ENCODE measurements at places on chromosomes 11 and 22.

- DNase-seq, result no peak
These were observed 72.7 kb upstream of the NARS2 start for GRCh38 chr11:78647266-78647915.

- DNase-seq, result no peak
These were observed 31.2 kb downstream of the OTOG start for GRCh38 chr11:17578296-17578695.

GRCh38 chr22:30575859-30576258 lies 1.4 kb upstream of the GAL3ST1 start:
- no peak for DNase-seq

- DNase-seq, result no peak
These were observed 63.0 kb upstream of the TTLL12 start for GRCh38 chr22:43249789-43250471.

DNA sequence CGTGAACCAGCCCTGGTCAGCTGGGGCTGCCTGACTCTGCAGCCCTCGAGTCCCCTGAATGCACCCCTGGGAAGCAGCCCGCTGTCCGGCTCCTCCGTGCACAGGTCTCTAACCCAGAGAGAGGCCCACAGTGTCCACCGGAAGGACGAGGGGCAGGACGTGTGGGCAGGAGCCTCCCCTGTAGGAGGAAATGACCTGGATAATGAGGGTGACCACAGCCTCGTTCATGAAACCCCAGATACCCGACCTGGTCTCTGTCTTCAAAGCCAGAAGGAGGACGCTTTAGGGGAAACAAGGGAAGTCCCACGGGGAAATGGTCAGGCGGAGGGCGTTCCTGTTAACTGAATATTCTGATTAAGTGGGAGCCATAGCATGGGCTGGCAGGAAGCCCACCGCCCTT lies 23.3 kb downstream of the LIF start:
- DNase-seq, result no peak

DNA sequence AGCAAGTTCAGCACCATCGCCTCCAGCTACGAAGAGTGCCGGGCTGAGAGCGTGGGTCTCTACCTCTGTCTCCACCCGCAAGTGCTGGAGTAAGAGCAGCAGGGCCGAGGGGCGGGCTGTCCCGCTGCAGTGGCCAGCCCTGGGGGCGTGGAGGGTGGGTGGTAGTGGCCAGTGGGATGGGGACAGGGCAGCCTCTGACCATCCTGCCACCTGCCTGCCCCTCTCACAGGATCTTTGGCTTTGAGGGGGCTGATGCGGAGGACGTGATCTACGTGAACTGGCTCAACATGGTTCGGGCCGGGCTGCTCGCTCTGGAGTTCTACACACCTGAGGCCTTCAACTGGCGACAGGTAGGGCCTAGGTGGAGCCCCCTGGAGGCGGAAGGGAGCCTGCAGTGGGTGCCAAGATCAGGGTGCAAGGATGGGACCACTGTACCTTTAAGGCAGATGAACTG lies 15.0 kb upstream of the BBS1 start:
- DNase-seq, result no peak

- no peak for DNase-seq
These were observed 42.3 kb downstream of the CASP12 start for GRCh38 chr11:104855965-104856364.

DNA sequence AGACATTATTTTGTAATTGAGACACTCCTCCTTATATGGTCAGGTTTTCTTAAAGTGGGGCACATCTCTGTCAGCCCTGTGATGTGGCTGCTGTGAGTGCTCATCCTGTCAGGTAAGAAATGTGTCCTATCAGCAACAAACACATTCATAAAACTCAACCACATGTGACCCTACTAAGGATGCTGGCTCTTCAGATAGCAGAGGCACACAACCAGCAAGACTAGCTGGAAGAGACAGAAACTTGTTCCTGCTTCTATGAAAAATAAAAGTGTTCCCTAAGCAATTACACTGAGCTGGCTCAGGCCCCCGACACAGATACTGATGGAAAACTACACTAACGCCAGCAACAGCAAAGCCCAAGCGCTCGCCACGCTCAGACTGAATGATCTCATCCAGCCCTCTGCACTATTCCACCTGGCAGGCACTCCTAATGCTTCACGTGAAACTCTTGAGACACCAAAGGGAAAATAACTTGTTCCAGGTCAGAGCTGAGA lies 49.8 kb upstream of the CYP2D6 start:
- DNase-seq, result peak; percentile 71

GRCh38 chr11:8604078-8604723 lies 10.2 kb upstream of the STK33 start:
- peak; percentile 60 for DNase-seq

DNA sequence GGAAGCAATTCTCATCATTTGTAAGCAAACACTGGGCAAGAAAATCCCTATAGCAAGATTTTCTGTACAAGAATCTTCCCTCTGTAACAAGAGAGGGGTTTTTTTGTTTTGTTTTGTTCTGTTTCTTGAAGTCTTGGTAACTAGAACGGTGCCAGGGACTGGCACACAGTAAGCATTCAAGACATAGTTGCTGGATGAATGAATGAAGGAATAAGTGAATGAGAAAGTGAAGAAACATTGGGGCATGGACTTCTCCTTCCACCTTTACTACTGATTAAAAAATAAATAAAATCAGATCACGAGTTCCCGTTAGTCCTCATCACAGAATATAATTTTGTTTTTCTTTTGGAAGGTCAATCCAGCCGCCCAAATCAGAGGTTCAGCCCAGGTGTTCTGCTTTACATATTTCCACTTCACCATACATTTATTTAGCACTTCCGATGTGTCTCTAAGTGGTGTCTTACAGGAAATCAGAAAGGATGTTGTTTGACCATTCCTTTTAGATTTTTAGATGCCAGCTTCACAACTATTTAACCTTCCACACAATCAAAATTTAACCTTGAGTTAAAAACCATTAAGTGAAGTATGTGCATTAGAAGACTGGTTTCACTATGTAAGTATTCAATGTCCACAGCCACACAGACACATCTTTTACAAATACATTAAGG lies 281.2 kb downstream of the CADM1 start:
- no peak for DNase-seq

- DNase-seq, result no peak
These were observed 106.3 kb downstream of the KCNQ1OT1 start for GRCh38 chr11:2593393-2593950.

GRCh38 chr11:45995342-45995734 lies 72.9 kb downstream of the LARGE2 start:
- DNase-seq, result peak; percentile 73
